ENCODE measurements at places on chromosomes 4 and X. TPM values are rescaled to one million over a fixed set of nuclear protein-coding genes. Genes with fewer than 3 reads are reported as not detected.
A peak's percentile ranks its signal among the peaks of the same experiment; 100 is the strongest.

DNA sequence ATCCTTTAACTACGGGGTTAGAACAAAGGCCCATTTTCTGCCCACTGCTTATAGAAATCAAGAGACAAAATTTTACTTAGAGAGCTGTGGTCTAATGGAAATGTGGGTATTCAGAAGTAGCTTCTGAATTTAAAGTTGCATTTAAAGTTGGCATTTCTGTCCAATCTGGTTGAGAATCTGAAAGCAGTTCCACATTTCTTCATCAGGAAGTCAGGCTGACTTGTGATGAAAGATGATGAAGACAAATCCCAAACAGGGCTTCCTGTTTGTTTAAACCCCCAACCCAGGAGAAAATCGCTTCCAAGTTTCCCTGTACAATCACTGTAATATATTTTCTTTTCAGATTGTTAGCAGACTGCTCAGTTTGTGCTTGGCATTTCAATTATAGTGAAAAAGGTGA lies 345.3 kb downstream of the SPRY1 start:
- DNase-seq, result no peak

GRCh38 chr4:106062452-106062875 lies 167.2 kb downstream of the NPNT start:
- peak; percentile 51 for DNase-seq

GRCh38 chr4:174631901-174632758 lies 109.8 kb upstream of the HPGD start:
- DNase-seq, result peak; percentile 27

DNA sequence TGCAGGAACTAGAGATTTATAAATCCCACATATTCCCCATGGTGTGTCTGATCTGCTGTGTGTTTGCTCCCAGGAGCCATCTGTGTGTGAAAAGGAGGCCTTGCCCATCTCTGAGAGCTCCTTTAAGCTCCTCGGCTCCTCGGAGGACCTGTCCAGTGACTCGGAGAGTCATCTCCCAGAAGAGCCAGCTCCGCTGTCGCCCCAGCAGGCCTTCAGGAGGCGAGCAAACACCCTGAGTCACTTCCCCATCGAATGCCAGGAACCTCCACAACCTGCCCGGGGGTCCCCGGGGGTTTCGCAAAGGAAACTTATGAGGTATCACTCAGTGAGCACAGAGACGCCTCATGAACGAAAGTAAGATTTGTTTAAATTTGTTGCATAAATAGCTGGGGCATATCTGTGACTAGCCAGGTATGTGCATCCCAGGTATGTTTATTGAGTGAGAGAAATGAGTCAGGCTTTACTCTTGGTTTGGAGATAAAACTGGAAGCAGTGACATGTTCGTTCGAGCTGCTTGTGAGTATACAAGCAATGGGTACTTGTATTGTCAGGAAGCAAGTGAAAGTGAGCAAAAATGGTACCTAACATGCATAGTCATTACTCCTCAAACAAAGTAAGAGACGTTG lies 89.5 kb downstream of the PTTG2 start:
- peak; percentile 40 for DNase-seq

- DNase-seq, result peak; percentile 57
Observed at GRCh38 chr4:38290366-38290765, 330.2 kb downstream of the PTTG2 start.

GRCh38 chr4:108361446-108361820 lies 192.7 kb upstream of the LEF1 start:
- no peak for DNase-seq

DNA sequence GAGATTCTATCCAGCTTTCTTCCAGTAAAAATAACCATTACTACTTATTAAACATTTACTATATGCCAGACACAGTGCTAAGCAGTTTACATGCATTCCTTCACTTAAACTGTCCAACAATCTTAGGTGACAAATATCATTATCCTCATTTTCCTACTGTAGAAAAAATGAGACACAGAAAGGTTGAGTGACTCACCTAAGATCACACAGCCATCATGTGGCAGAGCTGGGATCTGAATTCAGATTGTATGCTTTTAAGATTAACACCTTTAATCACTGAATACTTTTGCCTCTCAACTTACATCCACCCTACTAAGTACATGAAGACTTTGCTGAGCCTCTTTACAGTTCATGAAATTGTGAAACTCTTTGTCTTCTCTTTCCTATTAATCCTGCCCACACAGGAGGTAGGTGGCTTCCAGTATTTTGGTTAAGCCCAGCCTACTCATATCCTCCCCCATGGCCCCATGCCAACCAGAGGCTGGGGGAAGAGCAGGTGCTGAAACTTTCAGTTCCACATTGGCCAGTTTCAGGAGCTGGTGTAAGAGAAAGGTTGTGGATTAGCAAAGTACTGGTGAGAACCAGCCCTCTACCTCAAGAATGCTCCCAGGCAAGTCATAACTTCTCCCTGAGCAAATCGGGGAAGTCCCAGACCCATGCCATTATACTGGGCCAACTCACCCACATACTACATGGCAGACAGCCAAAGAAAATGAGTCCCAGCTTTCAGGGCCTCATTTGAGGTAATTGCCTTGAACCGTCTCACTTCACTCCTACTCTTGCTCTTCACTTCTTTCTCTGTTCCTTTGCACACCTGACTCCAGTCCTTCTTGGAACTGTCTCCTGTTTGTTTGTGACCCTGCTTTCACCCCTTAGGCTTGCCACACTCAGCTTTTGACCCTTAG lies 211.1 kb downstream of the GUCY2F start:
- DNase-seq, result peak; percentile 94

DNA sequence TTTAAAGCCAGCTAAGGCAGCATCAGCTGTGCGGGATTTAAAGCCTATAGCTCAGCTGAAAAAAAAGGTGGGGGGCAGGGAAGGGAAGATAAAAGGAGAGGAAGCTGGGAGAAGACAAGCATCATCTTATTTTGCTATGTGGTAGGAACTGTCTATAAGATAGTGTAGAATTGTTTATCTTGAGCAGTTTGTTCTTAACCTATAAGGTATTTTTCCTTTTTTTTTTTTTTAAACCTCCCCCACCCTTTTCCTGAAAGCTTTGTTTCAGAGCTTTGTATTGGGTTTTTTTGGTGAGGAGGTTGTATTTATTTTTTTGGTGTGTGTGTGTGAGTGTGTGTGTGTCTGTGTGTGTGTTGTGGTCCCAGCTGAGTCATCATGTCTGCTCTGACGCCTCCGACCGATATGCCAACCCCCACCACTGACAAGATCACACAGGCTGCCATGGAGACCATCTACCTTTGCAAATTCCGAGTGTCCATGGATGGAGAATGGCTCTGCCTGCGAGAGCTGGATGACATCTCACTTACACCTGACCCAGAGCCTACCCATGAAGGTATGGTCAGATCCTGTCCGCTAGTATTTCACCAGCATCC lies 531 bp downstream of the RUFY3 start:
- DNase-seq, result no peak

- DNase-seq, result peak; percentile 71
Observed at GRCh38 chrX:133645977-133646718, 230.9 kb upstream of the GPC4 start.

Gene MAGEA10
- polyA plus RNA-seq, result not detected

Gene CFAP299
- polyA plus RNA-seq, result not detected
